Aorta (tissue), 5 donors: ENCODE measurements at places on chromosomes 5 and 9. TPM values are rescaled to one million over a fixed set of nuclear protein-coding genes. Genes with fewer than 3 reads are reported as not detected.

DNA sequence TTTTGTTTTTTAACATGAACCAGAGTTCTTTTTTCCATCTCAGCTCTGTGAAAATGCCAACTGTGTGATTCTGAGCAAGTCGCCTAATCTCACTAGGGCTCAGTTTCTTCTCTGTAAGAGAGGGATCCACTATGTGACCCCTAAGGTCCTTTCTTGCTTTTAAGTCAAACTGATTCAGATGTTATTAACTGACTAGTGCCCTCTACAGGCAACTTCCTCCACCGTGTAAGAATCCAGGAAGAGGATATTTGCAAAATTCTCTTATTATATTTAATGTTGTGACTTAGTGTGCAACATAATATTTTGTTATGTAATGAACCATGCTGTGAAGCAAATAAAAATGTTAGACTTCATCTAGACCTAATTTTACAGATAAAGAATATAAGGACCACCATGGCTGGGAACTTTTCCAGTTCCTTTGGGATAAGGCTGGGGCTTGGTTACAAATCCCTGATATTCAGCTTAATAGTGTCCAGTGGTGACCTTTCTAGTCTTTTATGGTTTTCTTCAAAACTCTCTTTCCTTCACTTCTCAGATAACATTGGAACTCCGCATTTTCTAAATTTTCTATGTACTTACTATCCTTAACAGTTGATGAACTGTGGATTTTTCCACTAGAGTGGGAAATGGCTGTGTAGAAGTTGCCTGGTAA lies 244.7 kb downstream of the PIK3R1 start:
- no peak for DNase-seq

DNA sequence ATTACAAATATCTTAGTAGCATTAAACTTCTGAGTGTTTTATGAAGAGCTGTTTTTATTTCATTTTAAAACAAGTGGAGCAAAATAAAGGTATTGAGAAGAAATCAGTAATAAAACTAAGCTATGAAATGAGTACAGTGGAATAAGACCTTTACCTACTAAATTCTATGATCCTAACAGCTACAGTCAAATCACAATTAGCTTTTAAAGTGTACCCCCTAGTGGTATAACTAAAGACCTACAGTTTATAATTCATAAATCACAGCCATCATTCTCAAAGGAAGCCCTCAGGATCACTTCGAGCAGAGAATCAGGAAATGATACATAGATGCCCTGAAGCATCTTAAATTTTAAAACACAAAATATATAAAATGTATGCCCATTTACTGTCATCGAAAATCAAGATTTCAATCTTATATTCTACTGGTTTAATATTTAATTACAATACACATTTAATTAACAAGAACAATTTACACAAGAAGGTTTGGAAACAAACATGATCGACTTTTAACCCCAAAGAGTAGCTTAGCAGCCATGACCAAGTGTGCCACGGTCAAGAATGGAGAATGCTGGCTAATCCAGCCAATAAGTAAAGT lies 12.3 kb downstream of the CCNH start:
- DNase-seq, result no peak

- no peak for DNase-seq
Observed at GRCh38 chr5:62306323-62306895, 403 bp downstream of the KIF2A start.

DNA sequence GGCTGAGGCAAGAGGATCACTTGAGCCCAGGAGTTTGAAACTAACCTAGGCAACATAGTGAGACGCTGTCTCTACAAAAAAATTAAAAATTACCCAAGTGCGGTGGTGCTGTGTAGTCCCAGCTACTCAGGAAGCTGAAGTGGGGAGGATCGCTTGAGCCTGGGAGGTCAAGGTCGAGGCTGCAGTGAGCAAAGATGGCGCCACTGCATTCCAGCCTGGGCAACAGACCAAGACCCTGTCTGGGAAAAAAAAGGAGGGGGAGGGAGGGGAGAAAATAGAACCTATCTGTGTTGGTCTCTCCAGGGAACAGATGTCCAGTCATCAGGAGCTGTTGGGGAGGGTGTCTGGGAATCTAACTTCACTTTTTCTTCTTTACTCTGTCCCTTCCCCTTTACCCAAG lies 24.3 kb downstream of the MAT2B start:
- no peak for DNase-seq

DNA sequence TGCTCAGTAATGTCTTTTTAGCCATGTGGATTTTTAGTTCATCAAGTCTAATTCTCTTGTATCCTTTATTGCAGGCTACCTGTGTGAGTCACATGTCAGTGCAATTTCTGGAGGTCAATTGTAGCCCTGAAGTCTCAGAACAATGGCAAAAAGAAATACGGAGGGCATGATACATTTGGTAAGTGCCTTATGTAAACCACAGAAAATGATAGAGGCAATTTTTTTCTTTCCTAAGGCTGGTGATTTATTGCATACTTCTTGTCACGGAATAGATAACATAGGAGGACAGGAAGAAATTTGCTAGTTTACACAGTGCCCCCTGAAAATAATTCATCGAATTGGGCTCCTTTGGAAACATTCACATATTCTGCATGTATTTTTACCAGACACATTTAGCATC lies 235.9 kb downstream of the DMRTA1 start:
- DNase-seq, result no peak

DNA sequence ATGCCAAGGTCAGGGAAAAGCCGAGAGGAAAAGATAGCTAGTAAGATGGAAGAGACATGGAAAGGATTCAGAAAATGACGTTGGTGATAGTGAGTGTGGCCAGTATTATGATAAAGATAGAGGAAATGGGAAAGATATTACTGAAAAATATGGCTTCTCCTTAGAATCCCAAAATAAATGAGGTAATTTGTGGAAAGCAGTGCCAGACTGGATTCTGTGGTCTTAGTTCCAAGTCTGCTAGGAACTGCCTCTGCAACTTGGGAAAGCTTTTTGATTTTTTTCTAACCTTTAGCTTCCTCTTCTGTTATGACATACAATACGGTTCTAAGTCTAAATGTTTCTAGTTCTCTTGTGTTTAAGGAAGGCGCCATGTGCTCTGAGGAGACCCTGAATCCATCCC lies 54.2 kb downstream of the GRIA1 start:
- DNase-seq, result no peak

DNA sequence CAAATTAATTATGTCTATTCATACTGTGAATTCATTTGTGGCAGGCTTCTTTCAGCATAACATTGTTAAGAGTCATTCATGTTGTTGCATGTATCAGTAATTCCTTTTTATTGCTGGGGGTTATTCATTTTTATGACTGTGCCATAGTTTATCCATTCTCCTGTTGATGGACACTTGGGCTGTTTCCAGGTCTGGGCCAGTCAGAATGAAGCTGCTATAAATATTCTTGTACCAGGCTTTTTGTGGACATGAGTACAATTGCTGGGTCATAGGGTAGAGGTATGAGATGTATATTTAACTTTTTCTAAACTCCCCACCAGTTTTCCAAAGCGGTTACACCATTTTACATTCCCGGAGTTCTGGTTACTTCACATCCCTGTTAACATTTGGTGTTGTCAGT lies 13.6 kb downstream of the PRPF4 start:
- no peak for DNase-seq

DNA sequence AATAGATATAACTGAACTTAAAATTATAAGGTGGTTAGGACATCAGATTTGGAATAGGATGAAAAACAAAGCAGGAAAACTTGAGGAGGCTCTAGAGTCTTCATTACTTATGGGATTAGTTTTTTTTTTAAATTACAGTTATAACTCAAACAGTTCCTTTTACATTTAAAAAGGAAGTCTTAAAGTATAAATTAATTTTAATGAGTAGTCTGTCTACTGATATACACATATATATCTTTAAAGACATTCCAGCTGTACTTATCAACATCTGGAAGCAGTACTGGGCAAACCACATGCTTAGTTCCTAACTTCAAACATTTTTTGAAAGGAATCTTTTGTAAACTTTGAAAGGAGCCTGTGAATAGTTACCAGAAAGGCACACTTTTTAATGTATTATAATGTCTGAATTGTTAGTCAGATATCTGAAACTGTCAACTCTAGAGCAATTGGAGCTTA lies 6.0 kb downstream of the ACTBL2 start:
- no peak for DNase-seq

DNA sequence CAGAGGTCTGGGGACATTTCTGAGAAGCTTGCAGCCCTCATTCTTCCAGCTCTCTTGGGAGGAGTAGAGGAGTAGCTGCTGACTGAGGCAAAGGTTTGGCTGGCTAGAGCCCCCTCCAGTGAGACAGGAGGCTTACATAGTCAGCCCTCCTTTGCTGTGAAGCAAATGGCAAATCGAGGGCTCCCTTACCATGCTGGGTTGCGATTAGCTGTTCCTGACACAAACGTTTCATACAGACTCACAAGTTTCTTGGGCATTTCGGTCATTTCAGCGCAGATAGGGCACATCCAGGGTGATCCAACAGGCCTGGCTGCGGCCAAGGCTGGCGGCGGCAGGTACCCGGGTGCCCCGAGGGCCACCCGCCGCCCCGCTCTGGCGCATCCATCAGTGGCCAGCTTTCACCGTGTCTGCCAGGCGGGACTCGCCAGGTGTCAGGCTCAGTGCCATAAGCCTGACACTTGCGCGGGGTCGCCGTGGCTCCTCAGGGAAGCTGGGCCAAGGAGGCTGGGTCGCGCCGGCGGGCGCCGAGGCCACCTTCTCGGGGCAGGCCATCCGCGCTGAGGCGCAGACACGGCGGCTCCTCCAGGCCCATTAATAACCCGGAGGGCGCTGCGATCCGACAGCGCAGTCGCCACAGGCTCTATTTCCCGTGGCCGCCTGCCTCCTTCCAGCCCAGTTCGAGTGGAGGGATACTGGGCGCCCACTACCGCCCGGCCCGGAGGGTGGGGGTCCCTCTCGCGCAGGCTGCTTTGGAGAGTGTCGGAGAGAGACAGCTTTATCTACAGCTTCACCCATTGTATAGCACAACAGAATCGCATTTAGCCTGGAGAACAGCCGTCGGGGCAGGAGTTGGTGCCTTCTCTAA lies 9.1 kb downstream of the PRDM6 start:
- DNase-seq, result no peak

DNA sequence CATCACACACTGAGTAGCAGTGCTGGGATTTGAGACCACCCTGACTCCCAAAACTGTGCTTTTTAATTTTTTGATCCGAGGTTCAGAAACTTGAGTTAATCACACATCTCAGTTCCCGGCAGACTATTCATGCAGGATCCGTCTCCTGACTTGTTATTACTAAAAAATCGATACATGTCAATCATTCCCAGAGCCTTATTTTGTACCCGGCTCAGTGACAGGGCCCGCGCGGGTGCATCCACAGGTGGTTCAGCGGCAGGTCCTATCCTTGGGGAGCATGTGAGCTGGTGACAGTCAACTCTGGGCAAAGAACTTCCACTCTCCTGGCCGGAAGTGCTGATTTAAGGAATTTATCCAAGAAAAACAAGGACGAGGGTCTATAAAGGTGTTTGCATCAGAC lies 95.9 kb upstream of the MVB12B start:
- no peak for DNase-seq

DNA sequence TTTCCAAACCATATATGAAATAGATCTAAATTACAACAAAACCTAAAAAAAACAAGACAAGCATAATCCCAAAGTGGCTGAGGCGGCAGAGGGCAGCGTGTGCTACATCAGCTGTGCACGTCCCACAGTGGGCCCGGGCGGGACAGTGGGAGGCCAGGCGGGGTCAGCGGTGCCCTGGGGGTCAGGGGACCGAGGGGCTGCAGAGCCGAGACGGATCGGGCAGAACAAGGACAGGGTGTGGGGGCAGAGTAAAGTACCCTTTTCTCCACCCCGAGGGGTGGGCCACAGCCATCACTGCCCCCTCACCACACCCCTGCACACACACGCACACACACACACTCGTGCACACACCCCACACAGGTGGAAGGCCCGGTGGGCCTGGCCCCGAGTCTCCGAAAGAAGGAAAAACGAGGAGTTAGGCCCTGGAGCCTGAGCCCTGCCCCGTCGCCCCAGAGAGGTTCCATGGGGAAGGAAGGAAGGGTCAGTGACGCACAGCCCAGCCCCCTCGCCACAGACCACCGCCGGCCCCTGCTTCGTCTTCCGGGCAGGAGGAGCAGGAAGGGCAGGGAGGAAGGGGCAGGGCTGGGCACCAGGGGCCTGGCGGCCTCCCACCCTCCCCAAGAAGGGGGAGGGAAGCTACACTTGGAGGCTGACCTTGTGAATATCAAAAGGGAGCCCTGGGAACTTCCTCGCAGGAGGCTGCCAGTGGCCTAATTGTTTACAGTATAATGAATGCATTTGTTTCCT lies 49.6 kb upstream of the UBAC1 start:
- no peak for DNase-seq

DNA sequence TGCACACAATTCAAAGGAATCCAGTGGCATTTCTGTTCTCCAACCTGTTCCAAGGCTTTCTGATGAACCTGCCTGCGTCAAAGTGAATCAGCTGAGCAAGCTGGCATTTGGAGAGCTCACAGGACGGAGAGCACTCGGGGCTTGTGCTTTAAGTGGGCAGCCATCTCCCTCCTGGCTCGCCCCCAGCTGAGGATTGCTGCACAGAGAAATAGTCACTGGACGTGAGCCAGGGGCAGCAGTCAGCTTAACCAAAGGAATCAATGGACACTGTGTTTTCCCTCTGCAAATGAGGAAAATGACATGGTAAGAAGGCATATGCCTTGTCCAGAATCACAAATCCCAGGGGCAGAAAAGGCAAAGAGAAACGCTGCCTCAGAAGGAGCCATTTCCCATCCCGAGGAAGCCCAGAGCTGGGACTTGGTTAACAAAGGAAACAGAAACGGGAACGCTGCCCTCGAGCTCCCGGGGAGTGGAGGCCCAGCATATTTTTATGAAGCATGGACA lies 299.4 kb downstream of the ZSWIM6 start:
- no peak for DNase-seq

DNA sequence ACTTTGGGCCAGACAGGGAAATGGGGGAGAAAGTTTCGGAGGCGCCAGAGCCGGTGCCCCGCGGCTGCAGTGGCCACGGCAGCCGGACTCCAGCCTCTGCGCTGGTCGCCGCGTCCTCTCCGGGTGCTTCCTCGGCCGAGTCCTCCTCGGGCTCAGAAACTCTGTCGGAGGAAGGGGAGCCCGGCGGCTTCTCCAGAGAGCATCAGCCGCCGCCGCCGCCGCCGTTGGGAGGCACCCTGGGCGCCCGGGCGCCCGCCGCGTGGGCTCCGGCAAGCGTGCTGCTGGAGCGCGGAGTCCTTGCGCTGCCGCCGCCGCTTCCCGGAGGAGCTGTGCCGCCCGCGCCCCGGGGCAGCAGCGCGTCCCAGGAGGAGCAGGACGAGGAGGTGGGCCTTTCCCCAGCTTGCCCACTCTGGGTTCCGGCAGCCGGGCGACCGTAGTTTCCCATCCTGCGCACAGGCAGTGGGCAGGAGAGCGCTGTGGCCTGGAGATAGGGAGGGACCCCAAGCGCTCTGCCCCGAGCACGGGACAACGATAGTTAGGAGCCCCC lies 516 bp downstream of the MAST4 start:
- peak; percentile 80 for DNase-seq

DNA sequence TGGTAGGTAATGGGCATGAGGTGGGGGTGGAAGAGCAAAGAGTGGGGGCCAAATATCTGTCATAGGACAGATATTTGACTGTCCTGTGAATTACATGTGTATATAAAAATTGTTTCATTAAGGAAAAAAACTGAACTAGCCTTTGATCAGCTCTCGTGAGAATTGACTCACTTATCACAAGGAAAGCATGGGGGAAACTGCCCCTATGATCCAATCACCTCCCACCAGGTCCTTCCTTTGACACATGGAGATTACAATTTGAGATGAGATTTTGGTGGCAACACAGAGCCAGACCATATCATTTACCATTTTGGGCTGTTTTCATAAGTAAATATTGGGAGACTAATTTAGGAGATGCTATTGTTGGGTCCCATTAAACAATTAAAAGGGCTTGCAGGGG lies 63.2 kb upstream of the FYB1 start:
- no peak for DNase-seq

The ITGA1 gene
- total RNA-seq, result 132 TPM

The LRRC70 gene
- total RNA-seq, result 9.6 TPM

The UHRF2 gene
- total RNA-seq, result 60.3 TPM

The PTGER4 gene
- 18.2 TPM for total RNA-seq

The ISL1 gene
- total RNA-seq, result 0.69 TPM

The RNF180 gene
- total RNA-seq, result 29.2 TPM
